ENCODE measurements at places on chromosomes 5 and 9. TPM values are rescaled to one million over a fixed set of nuclear protein-coding genes. Genes with fewer than 3 reads are reported as not detected.

DNA sequence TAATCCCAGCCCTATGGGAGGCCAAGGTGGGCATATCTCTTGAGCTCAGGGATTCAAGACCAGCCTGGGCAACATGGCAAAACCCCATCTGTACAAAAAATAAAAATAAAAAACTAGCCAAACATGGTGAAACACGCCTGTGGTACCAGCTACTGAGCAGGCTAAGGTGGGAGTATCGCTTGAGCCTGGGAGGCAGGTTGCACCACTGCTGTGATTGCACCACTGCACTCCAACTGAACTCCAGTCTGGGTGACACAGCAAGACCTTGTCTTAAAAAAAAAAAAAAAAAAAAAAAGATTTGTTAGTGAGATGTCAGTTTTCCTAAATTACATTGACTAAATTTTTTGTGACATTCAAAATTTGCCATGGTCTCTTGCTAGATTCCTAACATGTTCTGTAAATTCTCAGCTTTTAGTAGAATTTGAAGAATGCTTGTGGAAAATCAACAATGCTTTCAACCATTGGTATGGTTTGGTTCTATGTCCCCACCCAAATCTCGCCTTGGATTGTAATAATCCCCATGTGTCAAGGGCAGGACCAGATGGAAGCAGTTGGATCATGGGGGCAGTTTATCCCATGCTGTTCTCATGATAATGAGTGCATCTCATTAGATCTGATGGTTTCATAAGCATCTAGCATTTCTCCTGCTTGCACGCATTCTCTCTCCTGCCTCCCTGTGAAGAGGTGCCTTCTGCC, 236.1 kb downstream of the ARRDC3 start:
- no peak for DNase-seq

DNA sequence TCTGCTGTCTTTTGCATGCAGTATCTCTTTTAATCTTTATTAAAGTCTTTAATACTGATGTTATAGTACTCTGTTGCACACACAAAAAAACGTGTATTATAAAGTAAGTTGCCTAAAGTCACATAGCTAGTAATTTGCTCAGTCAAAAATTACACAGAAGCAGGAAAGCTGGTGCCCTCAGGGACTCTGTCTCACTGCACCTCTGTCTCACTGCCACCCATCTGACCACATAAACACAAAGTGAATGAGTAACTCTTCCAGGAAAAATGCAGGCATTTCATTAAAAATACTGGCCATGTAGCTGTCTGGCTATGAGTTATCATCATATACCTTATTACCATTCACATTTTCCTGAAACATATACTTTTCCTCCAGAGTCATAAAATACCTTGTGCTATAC, 591.7 kb downstream of the CSNK1G3 start:
- no peak for DNase-seq

GRCh38 chr9:19199012-19199411, 31.5 kb upstream of the DENND4C start:
- DNase-seq, result no peak

Gene SV2C
- total RNA-seq, result not detected

Gene AFAP1L1
- 1.6 TPM for total RNA-seq
